Motor neuron (in vitro differentiated cells): ENCODE measurements at places on chromosomes 3 and 15.

GRCh38 chr3:123919353-123919752, 35.2 kb upstream of the MYLK start:
- no peak for ATAC-seq

GRCh38 chr3:13535905-13536304, 13.0 kb upstream of the FBLN2 start:
- ATAC-seq, result no peak

- no peak for ATAC-seq
Observed at GRCh38 chr15:33968821-33969220, 524 bp downstream of the CHRM5 start.

DNA sequence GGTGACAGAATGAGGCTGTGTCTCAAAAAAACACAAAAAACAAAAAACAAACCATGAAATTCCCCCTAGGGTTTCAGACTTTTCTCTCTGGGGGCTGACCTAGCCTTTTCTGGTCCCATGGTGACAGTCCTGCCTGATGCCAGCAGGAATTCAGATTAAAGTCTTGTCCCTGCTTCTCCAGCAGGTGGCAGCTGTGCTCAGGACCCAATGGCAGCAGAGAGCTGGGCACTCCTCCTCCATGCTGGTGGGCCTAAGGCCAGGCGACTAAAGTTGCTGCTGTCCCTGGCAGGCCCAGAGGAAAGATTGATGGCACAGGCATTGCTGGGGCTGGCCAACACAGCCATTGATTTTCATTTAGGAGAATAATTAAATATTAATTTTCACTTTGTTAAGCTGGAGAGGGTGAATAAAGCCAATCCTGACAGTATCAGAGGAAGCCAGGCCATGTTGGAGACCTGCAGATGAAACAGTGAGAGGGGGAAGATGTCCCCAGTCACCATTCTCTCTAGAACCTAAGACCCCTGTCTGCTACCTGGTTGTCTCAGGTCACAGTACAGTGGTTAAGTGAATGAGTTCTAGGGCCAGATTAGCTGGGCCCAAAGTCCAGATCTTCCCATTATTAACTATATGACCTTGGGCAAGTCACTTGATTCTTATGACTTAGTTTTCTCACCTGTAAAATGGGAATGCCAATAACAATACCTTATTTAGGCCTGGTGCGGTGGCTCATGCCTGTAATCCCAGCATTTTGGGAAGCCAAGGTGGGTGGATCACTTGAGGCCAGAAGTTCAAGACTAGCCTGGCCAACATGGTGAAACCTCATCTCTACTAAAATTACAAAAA, 7.1 kb downstream of the CELF6 start:
- ATAC-seq, result peak; percentile 90

DNA sequence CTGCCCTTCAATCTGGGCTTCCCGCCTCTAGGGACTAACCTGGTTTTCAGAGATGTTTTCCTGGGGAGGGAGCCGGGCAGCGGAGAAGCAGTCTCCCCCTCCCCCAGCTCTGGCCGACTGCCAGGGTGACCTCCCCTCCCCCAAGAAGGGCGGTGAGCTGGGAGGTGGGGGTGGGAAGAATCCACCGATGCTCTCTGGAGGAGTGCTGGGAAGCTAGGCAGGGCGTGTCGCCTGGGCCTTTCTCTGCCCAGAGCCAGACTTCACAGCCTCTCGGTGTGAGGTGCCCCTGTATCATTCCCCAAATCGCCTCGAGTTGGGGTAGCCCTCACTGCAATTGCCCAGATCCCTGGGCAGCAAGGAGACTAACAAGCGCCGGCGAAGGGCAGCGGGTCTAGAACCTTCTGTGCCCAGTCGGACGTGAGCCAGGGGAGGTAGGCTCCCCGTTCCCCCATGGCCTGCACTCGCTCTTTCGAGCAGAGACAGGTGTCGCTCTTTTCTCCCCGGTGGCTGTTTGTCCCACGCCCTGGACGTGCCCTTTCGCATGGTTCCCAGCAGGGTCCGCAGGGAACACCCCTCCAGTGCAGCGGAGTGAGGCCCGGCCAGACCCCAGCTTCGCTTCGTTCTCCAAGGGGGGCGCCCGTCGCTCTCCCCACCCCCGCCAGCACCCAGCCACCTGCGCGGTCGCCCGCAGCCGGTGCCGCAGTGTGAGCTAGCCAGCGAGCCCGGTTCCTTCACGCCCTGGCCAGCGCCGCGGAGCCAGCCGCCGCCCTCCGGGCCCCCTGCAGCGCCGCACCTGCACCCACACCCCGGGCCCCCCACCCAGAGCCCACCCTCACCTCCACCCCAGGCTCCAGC, 1.1 kb downstream of the RAB6B start:
- ATAC-seq, result peak; percentile 33
